HAP-1 (cell line): ENCODE measurements at places on chromosomes 5 and 9.

DNA sequence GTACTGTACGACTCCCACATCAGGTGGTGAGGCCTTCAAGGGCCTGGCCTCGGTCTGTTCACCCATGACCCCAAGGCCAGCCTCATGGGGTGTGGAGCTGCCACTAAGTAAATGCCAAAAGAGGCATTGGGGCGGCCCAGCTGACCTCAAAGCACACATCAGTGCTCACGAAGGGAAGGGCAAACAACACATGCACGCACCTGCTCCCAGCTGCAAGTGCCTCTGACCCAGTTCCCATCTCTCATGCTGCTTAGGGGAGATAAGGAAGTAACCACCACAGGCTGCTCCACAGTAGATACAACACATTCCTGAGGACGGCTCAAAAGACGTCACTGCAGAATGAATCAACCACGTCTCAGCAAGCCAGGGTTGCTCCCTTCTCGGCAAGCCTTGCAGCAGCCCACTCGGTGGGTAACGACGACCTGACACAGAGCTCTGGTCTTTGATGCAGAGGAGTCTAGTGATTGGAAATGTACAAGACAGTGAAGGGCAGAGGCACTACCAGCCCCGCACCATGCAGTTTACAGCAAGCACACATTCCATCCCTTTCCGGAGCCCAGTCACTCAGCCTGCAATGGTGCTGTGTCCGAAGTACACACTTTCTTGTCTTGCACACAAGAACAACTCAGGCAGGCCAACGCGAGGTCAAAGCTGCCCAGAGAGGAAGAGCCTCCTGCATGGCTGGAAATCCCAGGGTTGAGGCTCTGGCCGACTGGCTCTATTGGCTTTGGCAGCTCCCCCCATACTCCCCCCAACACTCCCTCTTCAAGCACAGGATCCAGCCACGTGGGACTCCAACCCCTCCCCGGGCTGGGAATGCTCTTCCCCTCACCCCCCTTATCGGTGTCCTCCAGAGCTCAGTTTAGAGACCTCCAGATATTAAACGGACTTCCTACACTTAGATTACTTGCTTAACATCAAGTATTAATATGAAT lies 31.8 kb downstream of the FABP6 start:
- no peak for DNase-seq

DNA sequence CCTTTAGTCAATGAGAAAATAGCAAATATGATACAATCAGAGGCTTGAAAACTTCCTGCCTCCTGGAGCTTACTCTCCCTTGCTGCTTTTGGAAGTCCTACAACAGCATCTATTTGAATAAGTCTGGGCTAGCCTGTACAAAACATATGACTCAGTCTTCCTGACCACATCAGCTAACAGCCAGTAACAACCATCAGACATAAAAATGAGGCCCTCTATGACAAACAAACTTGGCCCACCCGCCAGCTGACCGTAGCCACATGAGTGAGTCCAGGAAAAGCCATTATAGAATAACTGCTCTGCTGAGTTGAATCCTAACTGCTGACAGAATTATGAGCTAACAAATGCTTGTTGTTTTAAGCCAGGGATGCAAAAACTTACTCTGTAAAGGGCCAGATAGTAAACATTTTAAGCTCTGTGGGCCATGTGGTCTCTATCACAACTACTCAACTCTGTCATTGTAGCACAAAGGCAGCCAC lies 347.6 kb downstream of the PTPRD start:
- no peak for DNase-seq

GRCh38 chr9:95735701-95736100 lies 139.8 kb upstream of the ERCC6L2 start:
- no peak for DNase-seq

- DNase-seq: no peak
Observed at GRCh38 chr5:163614787-163615186, 109.4 kb downstream of the MAT2B start.

GRCh38 chr5:170563824-170564567 lies 60.2 kb downstream of the KCNIP1 start:
- no peak for DNase-seq

- no peak for DNase-seq
Observed at GRCh38 chr9:37001459-37001858, 32.6 kb downstream of the PAX5 start.

DNA sequence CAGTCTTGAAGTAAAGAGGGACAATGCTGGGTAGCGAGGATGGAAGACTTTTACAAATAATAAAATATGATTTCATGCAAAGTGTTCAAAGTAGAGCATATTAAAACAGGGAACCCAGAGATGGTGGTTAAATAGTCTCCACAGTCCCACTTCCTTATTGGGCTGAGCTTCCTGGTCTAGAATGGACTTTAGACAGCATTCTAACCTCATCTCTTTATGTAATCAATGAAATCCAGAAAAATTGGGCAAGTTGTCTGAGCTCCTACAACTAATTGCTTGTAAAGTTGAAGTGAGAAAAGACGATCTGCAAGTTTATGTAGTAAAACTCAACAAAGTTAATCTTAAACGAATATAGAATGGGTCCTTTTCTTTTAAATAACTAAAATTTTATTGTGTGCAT lies 328.9 kb downstream of the PJA2 start:
- DNase-seq: no peak

GRCh38 chr5:52727576-52727975 lies 60.1 kb upstream of the ITGA1 start:
- no peak for DNase-seq

DNA sequence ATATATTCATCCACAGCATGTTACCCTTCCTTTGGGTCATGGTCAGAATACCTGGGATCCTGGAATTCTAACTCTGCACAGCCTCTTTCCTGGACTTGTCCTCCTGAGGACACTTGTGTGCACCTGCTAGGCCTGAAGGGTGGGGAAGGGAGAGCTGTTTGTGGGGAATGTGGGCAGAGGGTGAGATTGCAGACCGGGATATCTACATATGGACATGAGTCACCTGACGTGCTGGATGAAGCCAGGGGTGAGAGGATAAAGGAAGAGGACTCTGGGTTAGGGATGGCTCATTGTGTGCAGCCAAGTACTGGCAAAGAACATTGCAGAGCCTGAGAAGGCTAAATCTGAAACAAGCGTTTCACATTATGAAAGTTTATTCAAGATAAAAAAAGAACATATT lies 241.4 kb upstream of the RPS23 start:
- no peak for DNase-seq

- DNase-seq: no peak
Observed at GRCh38 chr9:102986425-102986824, 8.7 kb upstream of the CYLC2 start.

DNA sequence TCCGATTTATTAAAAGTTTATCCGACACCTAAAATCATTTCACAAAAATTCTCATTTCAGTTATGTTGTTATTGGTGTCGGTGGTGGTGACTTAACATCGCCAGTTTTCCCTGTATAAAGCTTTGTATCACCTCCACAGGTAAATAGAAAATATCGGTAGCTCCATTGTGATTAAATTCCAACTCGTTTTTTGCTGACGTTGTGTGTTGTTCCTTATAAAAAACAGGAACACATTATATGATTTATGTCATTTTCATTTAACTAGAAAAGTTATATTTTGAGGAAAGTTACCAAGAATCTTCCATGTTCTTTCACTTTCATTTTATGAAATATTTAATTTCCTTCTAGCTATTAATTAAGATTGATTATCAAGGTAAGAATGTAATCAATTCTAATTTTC lies 635.9 kb downstream of the CDH18 start:
- DNase-seq: no peak

DNA sequence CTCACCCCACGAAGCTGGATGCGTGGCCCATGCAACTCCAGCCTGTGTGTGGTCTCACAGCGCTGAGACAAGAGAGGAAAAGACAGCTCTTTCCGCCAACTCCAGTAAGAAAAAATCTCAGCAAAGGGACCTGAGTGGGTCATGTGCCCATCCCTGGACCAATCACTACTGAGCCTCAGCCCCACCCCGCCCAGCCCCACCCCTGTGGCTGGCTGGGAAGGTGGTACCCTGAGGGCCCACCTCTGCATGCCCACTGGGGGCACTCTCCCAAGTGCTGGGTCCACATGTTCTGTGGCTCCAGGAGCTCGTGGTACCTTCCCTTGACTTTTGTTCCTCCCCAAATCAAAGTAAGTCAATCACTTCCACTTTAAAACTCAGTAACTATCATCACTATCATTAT lies 105.1 kb upstream of the SMIM23 start:
- DNase-seq: no peak

DNA sequence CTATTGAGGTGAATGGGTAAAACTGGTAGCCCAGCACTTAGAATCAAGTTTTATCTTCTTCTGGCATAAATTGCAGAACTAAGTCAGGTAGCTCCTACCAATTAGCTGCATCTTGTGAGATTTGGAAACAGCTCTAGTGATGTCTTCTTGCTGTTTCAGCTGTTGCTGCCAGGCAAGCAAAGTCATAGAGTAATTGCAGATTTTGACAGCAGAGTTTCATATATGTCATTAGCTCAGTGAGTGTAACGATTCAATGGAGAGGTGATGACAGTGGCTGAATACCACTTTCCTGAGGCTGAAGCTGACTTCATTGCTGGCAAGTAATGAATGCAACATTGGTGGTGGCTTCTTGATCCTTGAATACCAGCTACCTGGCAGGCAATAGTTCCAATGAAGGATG lies 1109.7 kb upstream of the CDH18 start:
- DNase-seq: no peak

DNA sequence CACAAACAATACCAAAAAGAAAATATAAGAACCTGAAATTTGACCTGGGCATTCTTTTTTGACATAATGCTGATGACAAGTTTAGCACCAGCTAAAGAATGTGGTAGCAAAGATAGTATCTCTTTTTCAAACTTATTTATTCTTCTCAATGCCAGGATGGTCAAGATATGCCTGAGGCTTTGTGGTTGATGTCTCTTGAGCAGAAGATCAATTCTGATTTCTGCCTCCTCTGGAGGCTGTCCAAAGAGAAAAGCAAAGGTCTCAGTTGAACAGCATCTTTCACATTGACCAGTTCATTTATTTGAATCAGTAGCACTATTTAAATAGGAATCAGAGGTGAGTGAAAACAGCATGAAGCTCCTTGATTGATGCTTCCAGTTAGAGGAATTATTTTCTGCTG lies 588.2 kb downstream of the HTR1A start:
- DNase-seq: no peak
